ENCODE measurements at places on chromosomes 5 and 9.

GRCh38 chr9:109166771-109167601, at the start of gene FRRS1L:
Gene FRRS1L (minus strand): TSS chr9:109167249. CDS start chr9:109167138, 111 bp downstream.
- peaks cover 12% of the 10 kb centered on the region for H3K4me1 ChIP-seq
- H3K27me3 ChIP-seq = peaks cover 31% of the 10 kb centered on the region
- no peaks in the 10 kb centered on the region for H3K36me3 ChIP-seq
- DNase-seq = no peak
- H3K27ac ChIP-seq = no peak within 1 kb of the TSS
- H3K4me3 ChIP-seq = no peak within 1 kb of the TSS

DNA sequence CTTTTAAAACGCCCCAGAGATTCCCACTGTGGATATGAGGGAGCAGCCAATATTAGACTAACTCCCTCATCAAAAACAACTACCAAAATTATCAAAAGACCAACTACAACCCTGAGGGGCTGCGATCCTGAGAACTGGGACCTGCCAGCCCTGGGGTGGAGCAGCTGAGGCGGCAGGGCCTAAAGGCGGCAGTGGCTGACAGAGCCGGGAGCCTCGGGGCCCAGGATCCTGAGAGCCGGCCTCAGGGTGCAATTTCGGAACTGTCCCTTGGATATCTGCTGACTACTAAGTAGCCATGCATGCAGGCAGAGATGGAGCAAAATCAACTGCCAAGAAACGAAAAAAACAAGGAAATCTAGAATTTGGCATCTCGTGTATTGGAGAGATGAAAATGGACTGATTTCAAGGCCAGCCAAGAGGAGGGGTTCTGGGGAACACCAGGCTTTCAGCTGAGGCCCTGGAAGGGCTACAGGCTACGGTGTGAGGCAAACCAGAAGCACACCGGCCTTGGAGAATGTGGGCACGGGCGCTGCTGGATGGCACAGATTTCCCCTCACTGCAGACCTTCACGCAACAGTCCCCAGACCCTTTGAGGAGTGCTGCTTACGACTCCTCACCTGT, 63.6 kb upstream of the UBAC1 start:
- DNase-seq = no peak
- peak overlapping the region; percentile 4 for H3K27ac ChIP-seq
- peaks cover 21% of the 10 kb centered on the region for H3K36me3 ChIP-seq
- H3K27me3 ChIP-seq = no peaks in the 10 kb centered on the region

DNA sequence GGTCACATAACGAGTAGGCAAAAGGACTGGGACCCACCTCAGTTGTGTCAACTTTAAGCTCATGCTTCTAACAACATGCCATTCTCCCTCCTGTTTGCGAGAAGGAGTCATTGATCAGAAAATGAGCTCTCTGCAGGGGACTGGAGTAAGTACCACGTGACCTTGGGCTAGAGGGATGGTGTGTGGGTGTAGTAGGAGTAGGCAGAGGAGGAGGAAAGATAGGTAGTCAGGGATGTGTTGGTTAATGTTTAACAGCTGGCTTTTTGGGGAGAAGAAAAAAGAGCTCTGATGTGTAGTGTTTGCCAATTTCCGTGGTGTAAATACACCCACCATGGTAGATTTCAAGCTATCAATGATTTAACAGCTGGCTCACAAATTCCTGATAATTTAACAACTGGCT, 160.3 kb upstream of the TBC1D2 start:
- DNase-seq = no peak
- peaks cover 2% of the 10 kb centered on the region for H3K4me1 ChIP-seq
- peaks cover 9% of the 10 kb centered on the region for H3K36me3 ChIP-seq
- H3K4me3 ChIP-seq = no peak overlapping the region
- no peak overlapping the region for H3K27ac ChIP-seq

DNA sequence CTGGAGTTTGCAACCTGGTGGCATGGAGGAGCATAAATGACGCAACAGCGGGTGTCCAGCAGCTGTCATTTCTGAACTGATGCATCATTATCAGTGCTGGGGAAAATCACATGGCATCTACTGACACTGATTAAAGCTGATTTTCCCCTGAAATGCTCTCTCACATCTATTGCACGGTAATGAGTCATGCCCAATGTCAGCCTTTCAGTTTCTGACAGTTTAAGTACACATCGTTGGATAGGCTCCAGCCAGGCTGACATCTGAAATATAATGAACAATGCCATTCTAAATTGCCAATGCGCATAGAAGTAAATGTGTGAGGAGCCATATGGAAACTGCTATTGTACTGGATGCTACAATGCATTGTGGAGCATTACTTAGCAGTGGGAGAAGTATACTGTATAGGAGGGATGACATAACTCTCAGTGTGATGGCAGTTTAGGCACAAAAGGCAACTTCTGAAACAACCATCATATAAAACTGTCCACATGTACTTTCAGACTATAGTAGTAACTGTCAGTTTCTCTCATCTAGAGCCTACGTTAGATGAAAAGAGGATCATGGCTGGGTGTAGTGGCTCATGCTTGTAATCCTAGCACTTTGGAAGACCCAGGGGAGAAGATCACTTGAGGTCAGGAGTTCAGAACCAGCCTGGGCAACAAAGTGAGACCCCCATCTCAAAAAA, 389.3 kb upstream of the DMAC1 start:
- H3K36me3 ChIP-seq = no peaks in the 10 kb centered on the region
- H3K4me1 ChIP-seq = no peaks in the 10 kb centered on the region
- no peaks in the 10 kb centered on the region for H3K27me3 ChIP-seq
- no peak overlapping the region for H3K4me3 ChIP-seq

DNA sequence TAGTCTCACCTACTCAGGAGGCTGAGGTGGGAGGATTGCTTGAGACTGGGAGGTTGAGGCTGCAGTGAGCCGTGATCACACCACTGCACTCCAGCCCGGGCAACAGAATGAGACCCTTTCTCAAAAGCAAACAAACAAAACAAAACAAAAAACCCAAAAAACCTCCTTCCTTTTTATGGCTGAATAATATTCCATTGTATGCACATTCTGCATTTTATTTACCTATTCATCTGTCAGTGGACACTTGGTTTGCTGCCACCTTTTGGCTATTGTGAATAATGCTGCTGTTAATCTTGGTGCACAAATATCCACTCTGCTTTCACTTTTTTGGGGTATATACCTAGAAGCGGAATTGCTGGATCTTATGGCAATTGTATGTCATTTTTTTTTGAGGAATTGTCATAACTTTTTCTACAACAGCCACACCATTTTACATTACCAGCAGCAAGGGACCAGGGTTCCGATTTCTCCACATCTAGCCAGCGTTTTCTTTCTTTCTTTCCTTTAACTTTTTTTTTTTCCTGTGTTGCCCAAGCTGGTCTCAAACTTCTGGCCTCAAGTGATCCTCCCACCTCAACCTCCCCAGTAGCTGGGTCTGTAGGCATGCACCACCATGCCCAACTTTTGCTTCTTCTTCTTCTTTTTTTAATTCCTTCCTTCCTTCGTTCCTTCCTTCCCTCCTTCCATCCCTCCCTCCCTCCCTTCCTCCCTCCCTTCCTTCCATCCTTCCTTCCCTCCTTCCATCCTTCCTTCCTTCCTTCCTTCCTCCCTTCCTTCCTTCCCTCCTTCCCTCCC, 30.6 kb downstream of the NKX2-5 start:
- peak; percentile 25 for DNase-seq
- peaks cover 5% of the 10 kb centered on the region for H3K36me3 ChIP-seq
- H3K27ac ChIP-seq = no peak overlapping the region
- peaks cover 21% of the 10 kb centered on the region for H3K4me1 ChIP-seq
- H3K27me3 ChIP-seq = peaks cover 36% of the 10 kb centered on the region

GRCh38 chr5:41960481-41960880, 35.4 kb downstream of the FBXO4 start:
- H3K27ac ChIP-seq = no peak overlapping the region
- peaks cover 2% of the 10 kb centered on the region for H3K27me3 ChIP-seq
- no peaks in the 10 kb centered on the region for H3K36me3 ChIP-seq
- H3K4me1 ChIP-seq = no peaks in the 10 kb centered on the region

DNA sequence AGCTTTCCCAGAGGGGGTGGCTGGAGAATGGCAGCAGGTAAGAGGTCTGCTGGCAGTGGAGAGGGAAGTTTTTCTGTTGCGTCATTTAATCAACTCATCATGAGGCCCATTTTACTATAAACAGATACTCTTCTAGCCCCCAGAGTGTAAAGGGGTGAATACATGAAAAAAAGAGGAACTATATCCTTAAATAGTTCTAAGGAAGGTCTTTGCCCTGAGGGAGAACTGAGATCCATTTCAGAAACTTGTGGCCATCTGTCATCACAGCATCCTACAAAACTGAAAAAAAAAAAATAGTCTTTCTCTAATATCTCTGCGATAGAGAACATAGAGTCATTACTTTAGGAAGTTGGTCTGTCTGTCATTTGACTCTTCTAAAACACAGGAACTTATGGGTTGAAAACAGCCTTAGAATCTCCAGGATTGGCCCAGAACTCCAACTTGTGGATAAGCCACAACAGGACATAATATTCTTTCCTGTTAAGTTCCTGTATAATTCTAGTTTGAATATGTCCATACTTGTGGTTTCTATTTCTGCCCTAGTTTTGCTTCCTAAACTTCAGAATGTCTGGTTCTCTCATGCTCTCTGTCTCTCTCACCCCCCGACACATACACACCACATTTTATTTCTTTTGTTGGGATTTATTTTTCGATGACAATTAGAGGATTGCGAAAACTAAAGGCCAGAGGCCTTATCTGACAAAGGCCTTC, 238.5 kb upstream of the PIK3R1 start:
- H3K4me1 ChIP-seq = no peaks in the 10 kb centered on the region
- no peak for DNase-seq
- H3K27ac ChIP-seq = no peak overlapping the region
- H3K36me3 ChIP-seq = no peaks in the 10 kb centered on the region
- no peaks in the 10 kb centered on the region for H3K27me3 ChIP-seq

GRCh38 chr5:127003798-127004495, 26.4 kb downstream of the MARCHF3 start:
- peaks cover 49% of the 10 kb centered on the region for H3K4me1 ChIP-seq
- no peak for DNase-seq
- H3K4me3 ChIP-seq = no peak overlapping the region
- peaks cover 6% of the 10 kb centered on the region for H3K36me3 ChIP-seq
- peak overlapping the region; percentile 58 for H3K27ac ChIP-seq

Measured in HFFc6 (cell line).